Left lung (tissue), 14 donors: ENCODE measurements at places on chromosomes 5 and 9.

DNA sequence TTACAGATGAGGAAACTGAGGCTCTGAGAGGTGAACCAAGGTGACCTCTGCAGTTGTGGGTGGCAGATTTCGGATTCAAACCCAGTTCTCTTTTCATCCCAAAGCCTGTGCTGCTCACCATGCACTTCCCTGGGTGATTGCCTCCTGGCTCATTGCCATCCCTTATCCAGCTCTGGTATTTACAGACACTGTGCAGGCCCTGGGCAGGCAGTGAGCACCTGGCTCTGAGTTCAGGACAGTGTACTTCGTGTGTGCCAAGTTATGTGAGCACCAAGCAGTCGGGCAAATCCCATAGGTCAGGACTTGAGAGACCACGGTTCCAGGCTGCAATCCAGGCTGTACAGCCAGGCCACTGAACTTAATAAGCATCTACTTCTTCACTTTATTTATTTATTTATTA lies 1.4 kb downstream of the LRSAM1 start:
- no peak for DNase-seq
- peaks cover 39% of the 10 kb centered on the region for H3K36me3 ChIP-seq
- H3K4me3 ChIP-seq, result no peak overlapping the region
- H3K27me3 ChIP-seq, result no peaks in the 10 kb centered on the region
- H3K27ac ChIP-seq, result peak overlapping the region; percentile 87
- H3K4me1 ChIP-seq, result peaks cover 14% of the 10 kb centered on the region

GRCh38 chr9:8492679-8493078 lies 693.1 kb upstream of the DMAC1 start:
- no peaks in the 10 kb centered on the region for H3K4me1 ChIP-seq
- no peaks in the 10 kb centered on the region for H3K27me3 ChIP-seq
- no peak overlapping the region for H3K27ac ChIP-seq
- DNase-seq, result no peak
- no peaks in the 10 kb centered on the region for H3K36me3 ChIP-seq

GRCh38 chr5:139886213-139886612 lies 90.6 kb downstream of the PSD2 start:
- H3K27ac ChIP-seq, result no peak overlapping the region
- no peak for DNase-seq
- H3K4me1 ChIP-seq, result no peaks in the 10 kb centered on the region
- H3K27me3 ChIP-seq, result no peaks in the 10 kb centered on the region

DNA sequence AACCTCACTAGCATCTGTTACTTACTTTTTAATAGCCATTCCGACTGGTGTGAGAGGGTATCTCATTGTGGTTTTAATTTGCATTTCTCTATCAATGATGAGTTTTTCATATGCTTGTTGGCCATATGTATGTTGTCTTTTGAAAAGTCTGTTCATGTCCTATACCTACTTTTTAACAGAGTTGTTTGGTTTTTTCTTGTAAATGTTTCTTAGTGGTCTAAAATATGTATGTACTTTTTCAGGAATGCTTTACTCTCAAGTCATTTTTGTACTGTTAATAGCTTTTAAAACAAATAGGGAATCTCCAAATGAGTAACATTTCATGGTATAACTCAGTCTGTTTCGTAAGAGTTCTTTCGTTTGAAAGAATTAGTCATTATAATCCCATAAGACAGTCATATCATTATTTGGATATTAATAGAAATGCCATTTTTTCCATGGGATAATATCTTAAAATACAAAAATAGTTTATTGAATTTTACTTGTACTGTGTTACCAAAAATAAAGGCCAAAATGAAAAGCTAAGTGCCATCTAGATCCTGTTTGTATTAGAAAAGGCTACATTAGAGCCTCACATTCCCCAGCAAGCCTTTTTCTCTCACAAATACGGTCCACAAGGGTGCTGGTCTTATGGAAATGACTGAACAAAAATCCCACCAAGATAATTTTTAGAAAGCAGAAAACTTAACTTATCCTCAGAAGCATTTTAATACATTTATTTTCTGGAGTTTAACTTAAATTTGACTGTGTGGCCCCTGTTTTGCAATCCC lies 247.7 kb downstream of the PJA2 start:
- no peak overlapping the region for H3K4me3 ChIP-seq
- H3K4me1 ChIP-seq, result no peaks in the 10 kb centered on the region
- H3K36me3 ChIP-seq, result no peaks in the 10 kb centered on the region
- no peaks in the 10 kb centered on the region for H3K27me3 ChIP-seq
- DNase-seq, result no peak

- no peak overlapping the region for H3K4me3 ChIP-seq
- no peak for DNase-seq
- no peaks in the 10 kb centered on the region for H3K4me1 ChIP-seq
- H3K36me3 ChIP-seq, result no peaks in the 10 kb centered on the region
- no peaks in the 10 kb centered on the region for H3K27me3 ChIP-seq
These were observed 43.4 kb downstream of the LRRTM2 start for GRCh38 chr5:138831703-138832102.

DNA sequence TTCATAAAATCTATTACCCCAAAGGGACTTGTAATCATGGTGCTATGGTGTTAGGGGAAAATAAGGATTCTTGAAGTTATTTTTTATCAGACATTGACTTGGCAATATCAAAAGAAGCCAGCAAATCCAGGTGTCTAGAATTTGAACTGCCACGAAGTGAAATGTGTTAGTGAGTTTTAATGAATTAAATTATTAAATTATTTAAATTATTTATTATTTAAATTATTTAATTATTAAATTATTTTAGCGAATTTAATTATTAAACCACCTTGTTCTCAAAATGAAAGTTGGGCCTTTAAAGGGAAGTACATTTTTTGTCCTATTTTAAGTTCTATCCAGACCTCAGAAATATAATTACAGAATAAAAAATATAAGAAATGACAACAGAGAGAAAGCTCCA lies 332.6 kb upstream of the SMC2 start:
- H3K4me1 ChIP-seq, result no peaks in the 10 kb centered on the region
- no peak for DNase-seq
- H3K27me3 ChIP-seq, result no peaks in the 10 kb centered on the region
- no peak overlapping the region for H3K4me3 ChIP-seq

DNA sequence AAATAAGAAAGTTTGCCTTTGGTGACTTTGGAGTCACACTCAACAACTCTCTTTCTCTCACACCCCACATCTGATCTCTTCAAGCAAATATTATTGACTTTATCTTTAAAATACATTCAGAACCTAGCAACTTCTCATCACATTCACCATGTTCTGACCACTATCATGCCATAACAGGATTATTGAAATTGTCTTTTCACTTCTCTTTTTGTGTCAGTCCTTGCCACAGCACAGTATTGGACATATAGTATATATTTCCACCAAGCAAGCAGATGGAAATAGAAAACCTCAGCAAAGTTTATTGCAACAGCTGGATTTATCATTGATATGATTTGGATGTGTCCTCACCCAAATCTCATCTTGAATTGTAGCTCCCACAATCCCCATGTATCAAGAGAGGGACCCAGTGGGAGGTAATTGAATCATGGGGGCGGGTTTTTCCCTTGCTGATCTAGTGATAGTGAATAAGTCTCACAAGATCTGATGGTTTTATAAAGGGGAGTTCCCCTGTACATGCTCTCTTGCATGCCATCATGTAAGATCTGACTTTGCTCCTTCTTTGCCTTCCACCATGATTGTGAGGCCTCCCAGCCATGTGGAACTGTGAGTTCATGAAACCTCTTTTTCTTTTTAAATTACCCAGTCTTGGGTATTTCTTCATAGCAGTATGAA lies 26.9 kb upstream of the ITGA1 start:
- H3K27me3 ChIP-seq, result no peaks in the 10 kb centered on the region
- no peak for DNase-seq
- H3K4me3 ChIP-seq, result no peak overlapping the region
- peaks cover 3% of the 10 kb centered on the region for H3K4me1 ChIP-seq
